ENCODE measurements at places on chromosomes 7 and 10. TPM values are rescaled to one million over a fixed set of nuclear protein-coding genes. Genes with fewer than 3 reads are reported as not detected.

NEURL1 gene
- total RNA-seq: not detected

MYH16 gene
- 1.1 TPM for total RNA-seq

PRKG1 gene
- not detected for total RNA-seq

MORN4 gene
- total RNA-seq: 3.7 TPM

SLC26A4 gene
- total RNA-seq: 1.4 TPM

UNC5B gene
- 25.3 TPM for total RNA-seq

ELFN1 gene
- total RNA-seq: 0.48 TPM

ZNF485 gene
- total RNA-seq: 5.2 TPM

- peak; percentile 28 for DNase-seq
Measured at GRCh38 chr7:93315896-93316295, 83.7 kb downstream of the VPS50 start.

DNA sequence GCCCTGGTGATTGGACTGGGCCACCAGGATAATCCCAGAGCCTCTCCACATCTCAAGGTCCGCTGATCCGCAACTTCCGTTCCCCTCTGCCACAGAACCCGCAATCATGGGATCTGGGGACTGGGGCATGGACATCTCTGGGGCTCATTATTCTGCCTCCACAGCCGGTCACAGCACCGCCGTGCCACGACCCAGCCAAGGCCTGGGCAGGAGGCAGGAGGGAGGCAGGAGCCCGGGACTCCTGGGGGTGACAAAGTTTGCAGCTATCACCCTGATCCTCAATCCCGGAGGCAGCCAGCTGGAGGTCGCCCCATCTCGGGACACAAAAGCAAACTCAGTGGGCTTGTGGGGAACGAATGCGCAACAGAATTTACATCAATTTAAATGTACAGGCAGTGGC is 42.9 kb upstream of the TNRC18 start:
- DNase-seq: no peak

GRCh38 chr7:37920305-37920848 is at the start of gene EPDR1:
Gene EPDR1, plus strand, starts transcription at chr7:37920640. Its CDS starts 300 bp downstream, at chr7:37920940.
- DNase-seq: peak; percentile 80

DNA sequence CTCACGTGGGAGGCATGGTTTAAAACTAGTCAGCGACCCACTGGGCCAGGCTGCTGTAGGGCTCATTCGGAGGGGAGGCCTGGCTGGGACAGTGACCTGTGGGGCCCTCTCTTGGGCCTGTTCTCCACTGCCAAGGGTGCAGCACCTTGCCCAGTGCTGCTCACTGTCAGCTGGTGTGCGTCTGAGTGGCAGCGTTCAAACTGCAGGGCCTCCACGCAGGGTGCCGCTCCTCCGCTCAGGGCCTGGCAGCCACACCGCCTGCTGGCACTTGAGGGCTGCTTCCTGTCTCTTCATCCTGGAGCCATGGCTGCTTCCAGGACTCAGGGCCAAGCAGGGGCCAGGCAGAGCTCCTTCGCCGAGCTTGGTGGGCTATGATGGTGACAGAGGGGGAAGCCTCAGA is 18.3 kb downstream of the ADAMTS14 start:
- no peak for DNase-seq

DNA sequence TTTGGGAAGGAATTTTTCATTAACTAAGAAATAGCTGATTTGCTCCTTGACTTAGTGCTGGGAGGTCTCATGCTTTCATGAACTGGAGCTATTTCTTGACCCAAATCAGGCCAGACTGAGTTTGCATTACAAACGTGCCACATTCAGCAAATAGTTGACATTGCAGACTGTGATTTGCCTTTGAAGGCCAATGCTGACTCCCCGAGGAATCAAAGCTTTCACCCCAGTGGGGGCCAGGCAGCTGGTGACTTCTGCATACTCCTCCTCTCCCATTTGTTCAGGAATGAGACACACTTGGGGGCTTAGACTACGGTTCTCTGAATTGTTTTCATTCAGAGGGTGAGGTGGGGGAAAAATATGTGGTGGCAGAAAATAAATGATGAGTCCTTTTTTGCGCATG is 111.0 kb upstream of the JAZF1 start:
- DNase-seq: no peak

DNA sequence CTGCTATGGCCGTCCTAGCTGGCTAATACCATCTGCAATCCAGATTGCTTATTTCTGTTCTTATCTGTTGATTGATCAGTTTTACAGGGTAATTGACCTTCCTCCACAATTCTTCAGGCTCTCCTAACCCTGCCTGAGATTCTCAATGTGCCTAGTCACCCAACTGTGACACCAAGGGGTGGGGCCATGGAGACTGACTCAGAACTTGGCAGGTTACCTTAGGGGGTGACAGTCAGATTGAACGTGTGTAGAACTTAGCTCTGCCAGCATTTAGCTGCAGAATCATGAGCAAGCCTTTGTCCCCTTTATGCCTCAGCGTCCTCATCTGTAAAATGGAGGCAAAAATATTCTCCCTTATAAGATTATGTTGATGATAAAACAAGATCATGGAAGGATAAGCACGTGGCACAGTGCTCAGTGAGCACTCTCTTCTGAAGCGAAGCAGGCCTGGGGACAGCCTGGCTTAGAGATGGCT is 19.1 kb upstream of the LEP start:
- peak; percentile 91 for DNase-seq

DNA sequence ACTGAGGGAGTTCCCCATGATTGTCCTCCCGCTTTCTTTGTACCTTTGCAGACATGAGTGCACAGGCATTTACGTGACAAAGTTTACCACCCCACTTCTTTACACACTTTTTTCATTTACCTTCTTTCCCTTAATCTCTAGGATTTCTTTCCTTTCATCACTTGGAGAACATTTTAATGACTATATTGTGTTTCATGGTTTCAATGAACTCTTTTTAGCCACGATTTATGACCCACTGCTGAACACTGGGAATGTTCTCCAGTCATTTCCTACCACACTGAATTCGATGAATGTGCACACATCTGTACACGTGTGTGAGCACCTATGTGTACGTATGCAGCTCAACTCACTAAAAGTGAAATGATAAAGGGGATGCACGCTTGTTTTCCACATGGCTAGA is 371.7 kb upstream of the IGFBP3 start:
- DNase-seq: no peak

Measured in RPMI7951 (cell line).